ENCODE measurements at places on chromosomes 3 and 15.

DNA sequence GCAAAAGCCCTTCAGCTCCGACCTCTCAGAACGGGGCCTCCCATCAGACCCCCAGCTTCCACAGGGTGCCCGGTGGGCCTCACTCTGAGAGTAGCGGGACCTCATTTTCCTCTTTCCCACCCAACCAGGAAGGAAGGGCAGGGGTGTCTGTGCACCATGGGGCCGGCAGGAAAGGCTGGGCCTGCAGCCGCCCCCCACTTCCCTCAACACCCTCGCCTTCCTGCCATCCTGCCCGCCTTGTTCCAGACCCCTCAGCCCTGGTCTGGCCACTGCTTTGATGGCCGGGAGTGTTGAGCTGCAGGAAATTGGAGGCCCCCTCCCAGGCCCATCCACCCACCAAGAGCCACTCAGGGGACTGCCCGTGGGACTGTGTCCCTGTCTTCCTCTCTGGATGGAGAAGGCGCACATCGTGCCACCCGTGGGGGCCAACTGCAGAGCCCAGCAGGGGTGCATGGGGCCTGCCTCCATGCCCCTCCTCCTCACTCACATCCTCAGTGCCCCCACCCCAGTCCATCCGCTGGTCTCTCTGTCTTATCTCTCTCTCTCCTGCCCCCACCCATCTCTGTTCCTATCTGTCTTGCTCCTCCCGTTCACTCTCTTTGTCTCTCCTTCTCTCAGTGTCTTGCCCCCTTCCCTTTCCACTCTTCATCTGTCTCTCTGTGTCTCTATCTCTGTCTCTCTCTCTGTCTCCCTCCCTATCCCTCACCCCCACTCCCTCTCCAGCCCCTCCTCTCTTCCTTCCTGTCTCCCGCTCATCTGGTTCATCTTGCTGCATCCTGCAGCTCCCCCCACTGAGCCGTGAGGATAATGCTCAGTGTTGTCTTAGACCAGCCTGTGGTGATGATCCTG, 1.8 kb upstream of the PLXND1 start:
- H3K4me1 ChIP-seq = peaks cover 14% of the 10 kb centered on the region
- no peaks in the 10 kb centered on the region for H3K36me3 ChIP-seq
- no peak for DNase-seq

GRCh38 chr3:101020351-101021015, 27.3 kb upstream of the ABI3BP start:
- DNase-seq = no peak
- no peaks in the 10 kb centered on the region for H3K4me1 ChIP-seq
- no peak overlapping the region for H3K27ac ChIP-seq
- peaks cover 1% of the 10 kb centered on the region for H3K27me3 ChIP-seq

DNA sequence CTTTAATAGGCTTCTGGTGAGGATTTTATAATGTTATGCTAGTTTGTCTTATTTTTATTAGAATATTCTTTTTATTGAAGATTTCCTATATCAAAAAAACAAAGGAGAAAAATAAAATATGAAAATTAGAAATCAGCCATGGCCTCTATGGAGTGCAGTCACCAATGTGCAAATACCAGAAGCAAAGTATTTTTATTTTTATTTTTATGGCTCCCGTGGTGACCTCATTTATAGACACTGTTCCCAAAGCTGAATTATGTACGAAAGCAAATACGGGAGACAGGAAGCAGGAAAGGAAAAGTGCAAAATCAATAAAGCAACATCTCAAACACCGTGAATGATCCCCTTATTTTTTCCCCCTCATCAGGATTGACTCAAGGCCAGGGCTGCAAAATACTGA, 35.1 kb downstream of the DAZL start:
- H3K27me3 ChIP-seq = peaks cover 11% of the 10 kb centered on the region
- no peak for DNase-seq
- peaks cover 6% of the 10 kb centered on the region for H3K36me3 ChIP-seq

DNA sequence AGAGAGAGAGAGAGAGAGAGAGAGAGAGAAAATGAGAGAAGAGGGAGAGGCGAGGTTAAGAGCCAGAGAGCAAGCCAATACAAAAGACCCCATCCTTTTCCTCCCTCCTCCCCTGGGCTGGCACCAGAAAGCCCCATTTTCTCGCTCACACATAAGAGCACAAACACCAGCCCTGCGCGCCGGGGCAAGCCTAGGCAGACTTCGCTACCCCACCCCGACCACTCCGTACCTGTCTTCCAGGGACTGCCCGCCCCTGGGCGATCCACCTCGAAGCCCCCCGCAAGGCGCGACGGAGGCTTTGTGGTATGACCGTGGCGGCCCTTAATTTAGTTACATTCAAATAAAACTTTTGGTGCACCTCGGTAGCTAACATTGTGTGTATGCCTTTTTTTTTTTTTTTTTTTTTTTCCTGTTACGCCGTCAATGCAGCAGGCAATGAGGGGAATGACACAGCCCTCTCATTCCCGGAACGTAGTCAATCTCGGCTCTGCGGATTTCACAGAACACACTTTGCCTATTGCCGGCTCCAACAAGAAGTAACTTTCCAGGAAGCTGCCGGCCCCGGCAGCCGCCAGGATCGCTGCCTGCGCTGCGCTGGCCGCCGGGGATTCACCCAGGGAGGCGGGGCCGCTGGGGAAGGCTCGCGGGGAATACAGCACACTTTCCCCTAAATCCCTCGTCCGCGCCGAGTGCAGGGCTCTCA, 7.7 kb downstream of the BCL6 start:
- no peaks in the 10 kb centered on the region for H3K27me3 ChIP-seq
- H3K36me3 ChIP-seq = peaks cover 2% of the 10 kb centered on the region
- H3K27ac ChIP-seq = peak overlapping the region; percentile 84
- peak overlapping the region; percentile 79 for H3K4me3 ChIP-seq
- H3K4me1 ChIP-seq = peaks cover 29% of the 10 kb centered on the region

GRCh38 chr3:141431411-141432378, 55.1 kb upstream of the RASA2 start:
- no peaks in the 10 kb centered on the region for H3K27me3 ChIP-seq
- H3K27ac ChIP-seq = no peak overlapping the region
- DNase-seq = no peak
- no peak overlapping the region for H3K4me3 ChIP-seq
- peaks cover 21% of the 10 kb centered on the region for H3K4me1 ChIP-seq

GRCh38 chr15:63163217-63163616, 5.9 kb upstream of the RPS27L start:
- no peak for DNase-seq
- H3K4me1 ChIP-seq = peaks cover 11% of the 10 kb centered on the region
- H3K36me3 ChIP-seq = peaks cover 3% of the 10 kb centered on the region
- no peak overlapping the region for H3K27ac ChIP-seq
